ENCODE measurements at places on chromosomes 5 and 9.

DNA sequence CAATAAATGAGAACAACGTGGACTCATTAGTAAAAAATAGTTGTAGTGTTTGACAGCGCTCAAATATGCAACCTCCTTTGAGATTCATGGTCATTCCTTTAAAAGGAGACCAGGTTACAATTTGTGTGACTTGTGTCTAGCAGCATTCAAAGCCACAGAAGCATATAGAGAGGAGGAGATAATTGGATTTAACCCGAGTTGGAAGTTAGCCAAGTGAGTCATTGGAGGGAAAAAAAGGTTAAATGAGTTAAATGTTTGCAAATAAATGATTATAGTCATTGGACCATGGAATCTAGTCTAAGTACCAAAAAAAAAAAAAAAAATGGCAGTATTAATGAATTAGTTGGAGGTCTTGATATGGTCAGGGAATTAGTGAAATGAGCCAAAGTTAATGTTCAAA is 90.9 kb downstream of the ITGA1 start:
- no peak for DNase-seq

GRCh38 chr5:173201636-173202265 is 33.3 kb downstream of the NKX2-5 start:
- no peak for DNase-seq

GRCh38 chr9:20997503-20998076 is 33.9 kb downstream of the HACD4 start:
- DNase-seq, result no peak

- no peak for DNase-seq
These were observed 202.9 kb downstream of the GADD45G start for GRCh38 chr9:89807682-89808075.

- DNase-seq, result no peak
These were observed 226.3 kb downstream of the ENC1 start for GRCh38 chr5:74414228-74414627.

DNA sequence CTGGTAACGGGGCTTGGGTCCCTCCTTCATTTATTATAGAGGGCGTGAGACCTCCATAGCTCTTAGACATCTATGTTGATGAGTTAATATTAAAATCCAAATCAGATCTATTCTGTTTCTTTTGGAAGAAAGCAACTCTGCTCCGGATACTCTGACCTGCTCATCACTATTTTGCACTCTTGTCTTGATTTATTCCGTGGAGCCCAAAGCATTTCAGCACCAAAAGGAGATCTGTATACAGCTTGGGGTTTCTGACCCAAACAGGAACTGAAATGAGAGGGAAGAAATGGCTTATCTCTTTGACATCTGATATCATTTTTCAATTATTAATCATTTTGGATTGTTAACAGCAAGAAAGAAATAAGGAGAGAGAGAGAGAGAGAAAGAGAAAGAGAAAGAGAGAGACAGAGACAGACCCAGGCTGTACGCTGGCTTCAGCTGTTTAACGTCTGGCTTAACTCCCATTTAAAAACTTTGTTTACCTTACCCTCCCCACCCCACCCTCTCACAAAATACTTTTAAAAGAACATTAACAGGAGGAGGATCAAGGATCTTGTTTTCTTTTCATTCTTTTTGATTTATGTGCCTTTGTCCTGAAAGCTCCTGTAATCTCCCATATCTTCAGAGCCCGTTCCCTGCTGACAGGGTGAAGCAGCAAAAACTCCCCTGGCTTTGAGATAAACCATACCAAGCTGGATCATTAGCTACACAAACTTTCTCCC is 231.4 kb upstream of the TUT7 start:
- DNase-seq, result no peak

GRCh38 chr9:114031948-114032840 is 45.9 kb downstream of the AMBP start:
- DNase-seq, result peak; percentile 48

DNA sequence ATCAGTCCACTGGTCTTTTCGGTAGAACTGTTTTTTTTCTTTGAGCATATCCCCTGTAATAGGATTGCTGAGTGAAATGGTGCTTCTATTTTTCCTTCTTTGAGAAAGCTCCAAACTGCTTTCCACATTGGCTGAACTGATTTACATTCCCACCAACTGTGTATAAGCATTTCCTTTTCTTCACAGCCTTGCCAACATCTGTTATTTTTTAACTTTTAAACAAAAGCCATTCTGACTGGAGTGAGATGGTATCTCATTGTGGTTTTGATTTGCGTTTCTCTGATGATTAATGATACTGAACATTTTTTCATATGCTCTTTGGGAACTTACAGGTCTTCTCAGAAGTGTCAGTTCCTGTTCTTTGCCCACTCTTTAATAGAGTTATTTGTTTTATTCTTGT is 764.7 kb downstream of the MTRR start:
- DNase-seq, result no peak

DNA sequence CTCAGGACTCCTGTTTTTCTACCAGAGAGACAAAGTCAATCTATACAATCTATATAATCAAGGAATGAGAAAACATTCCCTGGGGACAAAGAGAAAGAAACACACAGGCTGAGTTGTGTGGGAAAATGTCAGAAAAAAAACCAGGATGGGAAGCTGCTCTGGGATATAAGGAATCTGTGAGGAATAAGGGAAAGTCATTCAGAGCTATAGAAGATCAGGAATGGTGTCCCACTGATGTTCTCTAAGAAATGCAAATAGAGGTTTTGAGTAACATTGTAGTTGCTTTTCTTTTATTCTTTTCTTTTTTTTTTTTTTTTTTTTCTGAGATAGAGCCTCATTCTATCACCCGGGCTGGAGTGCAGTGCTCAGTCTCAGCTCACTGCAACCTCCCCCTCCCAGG is 605.9 kb upstream of the KLF4 start:
- no peak for DNase-seq

DNA sequence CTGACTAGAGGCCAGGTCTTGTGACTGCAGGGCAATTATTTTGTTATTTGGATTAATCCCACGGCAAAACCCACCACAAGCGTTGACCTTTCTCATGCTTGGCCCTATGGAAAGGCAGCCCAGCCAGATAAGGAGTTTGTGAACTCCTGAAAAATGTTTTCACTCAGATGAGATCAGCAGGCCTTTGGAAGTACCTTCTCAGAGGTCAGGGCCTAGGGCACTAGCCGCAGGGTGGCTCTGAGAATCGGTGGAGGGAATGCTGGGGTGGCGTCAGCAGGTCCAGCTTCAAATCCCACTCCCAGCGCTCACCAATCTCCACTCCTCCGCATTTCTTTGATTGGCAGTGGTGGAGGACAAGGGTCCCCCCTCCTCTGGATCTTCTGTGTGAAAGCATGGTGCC is 194.4 kb downstream of the GADD45G start:
- DNase-seq, result no peak

DNA sequence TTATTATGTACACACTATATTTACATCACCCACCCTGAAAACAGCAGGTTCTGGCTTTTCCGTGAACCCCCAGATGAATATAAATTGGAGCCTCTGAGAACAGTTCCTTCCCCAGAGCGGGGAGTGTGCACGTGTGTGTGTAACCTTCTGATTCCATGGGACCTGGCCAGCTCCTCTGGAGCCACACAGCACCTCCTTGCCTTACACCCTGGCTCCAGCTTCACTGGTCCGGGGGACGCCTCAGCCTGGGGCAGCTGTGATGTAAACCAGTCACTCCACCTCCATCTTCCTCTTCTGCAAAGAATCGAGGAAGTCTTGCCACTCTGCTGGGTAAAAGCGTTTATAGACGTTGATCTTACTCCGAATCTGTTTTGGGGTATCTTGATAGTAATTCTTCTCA is 4.4 kb downstream of the NOP16 start:
- DNase-seq, result no peak

GRCh38 chr5:129460672-129460935 is 506 bp downstream of the ADAMTS19 start:
- no peak for DNase-seq

DNA sequence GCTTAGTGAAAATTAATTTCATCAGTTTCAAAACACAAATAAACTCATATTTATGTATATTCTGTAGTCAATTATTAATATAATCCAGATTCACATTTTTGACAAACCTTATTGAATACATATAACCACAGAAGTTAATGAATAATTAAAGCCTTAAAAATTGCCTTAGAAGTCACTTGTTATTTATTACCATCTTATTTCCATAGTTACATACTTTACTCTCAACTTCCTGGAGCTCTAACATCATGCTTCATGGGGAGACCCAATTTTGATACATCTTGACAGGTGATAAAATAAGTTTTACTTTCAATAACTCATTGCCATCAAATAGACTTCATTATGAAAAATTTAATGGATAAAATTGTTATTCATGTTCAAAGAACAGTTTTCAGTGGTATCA is 1038.7 kb downstream of the PTPRD start:
- DNase-seq, result no peak

DNA sequence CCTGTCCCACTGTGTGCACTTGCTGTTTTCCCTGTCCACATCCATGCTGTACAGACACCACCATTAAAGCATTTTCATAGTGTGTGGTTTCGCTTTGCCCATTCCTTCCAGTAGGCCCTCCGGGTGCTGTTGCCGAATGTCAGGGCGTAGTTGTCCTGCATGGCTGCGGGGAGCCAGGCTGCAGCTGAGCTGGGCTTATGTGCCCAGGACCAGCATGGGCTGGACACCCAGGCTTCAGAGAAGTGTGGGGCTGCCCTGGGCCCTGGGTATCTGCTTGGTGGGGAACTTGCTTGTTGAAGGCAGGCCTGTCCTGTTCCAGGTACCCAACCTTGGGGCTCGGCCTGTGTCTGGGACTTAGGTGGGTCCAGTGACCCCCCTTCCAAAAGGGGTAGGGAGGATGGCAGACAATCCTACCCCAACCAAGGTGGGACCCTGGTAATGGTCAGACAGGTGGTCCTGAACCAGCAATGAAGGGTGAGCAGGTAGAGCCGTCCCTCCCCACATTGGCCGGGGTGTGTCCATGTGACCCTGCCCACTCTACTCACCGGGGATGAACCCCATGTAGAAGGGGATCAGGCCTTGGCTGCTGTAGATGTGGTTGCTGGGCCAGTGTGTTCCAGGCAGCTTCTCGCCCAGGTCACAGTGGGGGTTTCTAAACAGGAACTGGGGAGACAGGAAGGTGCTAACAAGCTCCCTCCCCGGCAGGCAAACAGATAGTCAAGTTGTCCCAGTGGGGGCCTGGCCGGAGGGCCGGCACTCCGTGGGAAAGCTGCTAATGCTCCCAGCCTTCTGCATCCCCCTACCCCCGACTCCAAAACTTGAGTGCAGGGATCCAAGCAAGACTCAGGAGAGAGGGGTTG is 2.8 kb downstream of the TUBB4B start:
- no peak for DNase-seq

GRCh38 chr5:164356790-164357189 is 851.4 kb downstream of the MAT2B start:
- DNase-seq, result no peak

DNA sequence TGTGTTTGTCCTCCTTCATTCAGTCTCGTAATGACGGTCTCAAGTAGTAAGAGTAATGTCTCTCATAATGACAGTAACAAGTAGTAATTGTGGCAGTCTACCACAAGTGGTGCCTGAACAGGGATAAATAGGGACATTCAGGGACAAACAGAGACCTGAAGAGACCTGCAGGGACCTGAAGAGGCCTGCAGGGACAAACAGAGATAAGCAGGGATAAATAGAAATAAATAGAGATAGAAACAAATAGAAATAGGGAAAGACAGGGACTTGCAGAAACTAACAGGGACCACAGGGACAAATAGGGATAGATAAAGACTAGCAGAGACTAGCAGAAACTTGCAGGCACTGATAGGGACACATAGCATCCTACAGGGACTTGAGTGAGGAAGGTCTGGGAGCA is 7.9 kb downstream of the UGT3A2 start:
- DNase-seq, result no peak

DNA sequence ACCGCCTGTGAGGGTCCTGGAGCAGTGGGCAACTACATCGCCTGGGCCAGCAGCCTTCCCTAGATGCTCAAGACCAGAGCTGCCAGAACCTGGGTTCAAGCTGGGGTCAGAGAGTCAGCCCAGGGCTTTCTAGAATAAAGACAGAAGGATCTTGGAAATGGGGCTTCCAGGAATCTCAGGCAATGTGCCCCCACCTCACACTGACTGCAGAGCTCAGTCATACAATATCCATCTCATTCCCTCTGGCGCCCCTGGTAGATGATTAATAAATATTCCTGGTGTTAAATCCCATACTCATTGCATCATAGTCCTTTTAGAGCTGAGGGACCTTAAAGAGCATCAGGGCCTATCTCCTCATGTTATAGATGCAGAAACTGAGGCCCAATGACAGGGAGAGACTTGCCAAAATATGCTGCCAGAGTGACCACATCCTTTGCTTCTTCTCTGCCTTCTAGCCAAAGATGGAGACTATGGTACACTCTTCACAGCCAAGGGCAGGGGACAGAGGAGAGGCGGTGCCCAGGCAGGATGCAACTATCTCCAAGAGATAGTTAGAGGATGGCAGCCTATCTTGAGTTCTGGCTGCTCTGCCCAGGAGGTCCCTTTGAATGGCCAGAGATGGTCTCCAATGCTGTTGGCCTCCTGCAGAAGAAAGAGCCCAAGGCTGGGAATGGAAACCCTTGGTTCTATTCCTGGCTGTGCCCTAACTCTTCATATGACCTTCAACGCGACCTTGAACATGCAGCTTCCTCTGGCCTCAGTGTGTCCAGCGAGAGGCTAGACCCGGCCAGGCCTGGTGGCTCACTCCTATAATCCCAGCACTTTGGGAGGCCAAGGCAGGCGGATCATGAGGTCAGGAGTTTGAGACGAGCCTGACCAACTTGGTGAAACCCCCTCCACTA is 36.2 kb upstream of the IL17B start:
- peak; percentile 74 for DNase-seq

- DNase-seq, result no peak
These were observed 288.1 kb upstream of the EFNA5 start for GRCh38 chr5:107958861-107959260.

DNA sequence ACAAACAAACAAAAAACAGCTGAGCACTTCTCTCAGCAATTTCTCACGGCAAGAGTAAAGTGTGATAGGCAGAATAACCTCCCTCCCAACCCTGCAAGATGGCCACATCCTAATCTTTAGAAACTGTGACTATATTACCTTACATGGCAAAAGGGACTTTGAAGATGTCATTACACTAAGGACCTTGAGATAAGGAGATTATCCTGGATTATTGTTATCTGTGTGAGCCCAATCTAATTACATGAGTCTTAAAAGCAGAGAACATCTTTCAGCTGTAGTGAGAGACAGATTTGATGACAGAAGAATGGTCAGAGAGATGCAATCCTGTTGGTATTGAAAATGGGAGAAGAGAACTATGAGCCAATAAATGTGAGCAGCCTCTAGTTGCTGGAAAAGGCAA is 347.9 kb downstream of the CDH9 start:
- no peak for DNase-seq

DNA sequence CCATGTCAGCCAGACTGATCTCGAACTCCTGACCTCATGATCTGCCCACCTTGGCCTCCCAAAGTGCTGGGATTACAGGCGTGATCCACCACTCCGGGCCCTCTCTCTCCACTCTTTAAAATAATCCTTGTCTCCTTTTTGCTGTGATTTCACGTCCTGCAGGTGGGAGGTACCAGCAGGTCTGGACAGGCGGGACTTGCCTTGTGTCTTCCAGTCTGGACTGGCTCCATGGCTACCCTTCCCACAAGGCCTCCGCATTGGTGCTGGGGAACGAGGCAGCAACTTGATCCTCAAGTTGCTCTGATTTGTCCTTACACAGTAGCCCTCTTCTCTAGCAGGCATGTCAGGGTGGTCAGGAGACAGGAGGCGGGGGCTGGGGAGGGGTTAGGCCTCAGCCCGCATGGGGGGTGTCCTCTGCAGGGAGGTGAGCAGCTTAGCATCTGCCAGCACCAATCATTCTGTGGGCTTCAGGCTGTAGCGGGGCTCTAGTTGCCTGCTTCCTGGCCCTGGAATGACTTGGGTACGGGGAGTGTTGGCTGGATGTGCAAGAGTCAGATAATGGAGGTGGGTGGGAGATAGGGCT is 54.3 kb downstream of the TENT4A start:
- DNase-seq, result no peak
